Neural progenitor cell (in vitro differentiated cells): ENCODE measurements at places on chromosomes 3 and 15. TPM values are rescaled to one million over a fixed set of nuclear protein-coding genes. Genes with fewer than 3 reads are reported as not detected.

ASB7 gene
- 15.3 and 18.3 TPM in 2 replicates for total RNA-seq

CCK gene
- 1.1 and 3.4 TPM in 2 replicates for total RNA-seq

C3orf20 gene
- not detected in 2 replicates for total RNA-seq

TNFSF10 gene
- not detected in 2 replicates for total RNA-seq

CHRNA5 gene
- 27.1 and 46.9 TPM in 2 replicates for total RNA-seq

C3orf49 gene
- total RNA-seq, result not detected in 2 replicates

KNG1 gene
- total RNA-seq, result not detected in 2 replicates

CRABP1 gene
- total RNA-seq, result 320 and 454 TPM in 2 replicates

DNA sequence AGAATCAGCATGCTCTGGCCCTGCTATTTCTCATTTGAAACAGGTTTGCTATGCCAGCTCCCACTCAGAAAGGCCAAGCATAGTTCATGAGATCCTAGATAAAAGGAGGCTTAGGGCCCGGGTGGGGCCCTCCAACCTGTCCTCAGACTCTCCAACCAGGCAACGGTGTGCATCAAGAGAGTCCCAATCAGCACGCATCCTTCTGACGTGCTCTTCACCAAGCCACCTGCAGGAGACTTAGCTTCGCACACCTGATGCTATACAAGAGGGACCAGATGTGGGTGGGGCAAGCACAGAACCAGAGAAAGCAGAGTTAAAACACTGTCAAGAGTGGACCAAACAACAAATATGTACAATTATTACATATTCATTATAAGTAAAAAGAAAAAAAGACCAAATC lies 17.3 kb downstream of the STIMATE start:
- DNase-seq, result no peak

DNA sequence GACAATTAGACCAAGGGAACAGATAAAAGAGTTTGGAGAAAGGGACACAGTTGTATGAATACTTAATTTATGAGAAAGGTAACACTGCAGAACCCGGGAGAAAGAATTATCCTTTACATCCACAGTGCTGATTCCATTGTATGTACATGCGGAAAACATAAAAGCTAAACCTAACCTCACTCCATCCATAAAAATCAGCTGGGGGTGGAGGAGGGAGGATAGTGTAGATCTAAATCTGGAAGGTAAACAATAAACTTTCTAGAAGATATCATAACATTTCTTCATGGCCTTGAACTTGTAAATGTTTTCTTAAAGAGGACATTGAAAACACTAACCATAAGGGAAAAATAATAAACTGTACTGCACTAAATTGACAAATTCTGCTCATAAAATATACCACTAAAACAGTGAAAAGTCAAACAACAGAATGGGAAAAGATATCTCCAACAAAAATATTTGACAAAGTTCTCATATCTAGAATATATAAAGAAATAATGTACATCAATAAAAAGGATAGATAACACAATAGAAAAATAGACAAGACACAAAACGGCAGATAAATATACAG lies 220.5 kb downstream of the DPH6 start:
- no peak for DNase-seq

- no peak for DNase-seq
Measured at GRCh38 chr3:72308641-72309040, 523.7 kb upstream of the PROK2 start.

- no peak for DNase-seq
Measured at GRCh38 chr3:126923423-126923822, 59.5 kb upstream of the PLXNA1 start.

DNA sequence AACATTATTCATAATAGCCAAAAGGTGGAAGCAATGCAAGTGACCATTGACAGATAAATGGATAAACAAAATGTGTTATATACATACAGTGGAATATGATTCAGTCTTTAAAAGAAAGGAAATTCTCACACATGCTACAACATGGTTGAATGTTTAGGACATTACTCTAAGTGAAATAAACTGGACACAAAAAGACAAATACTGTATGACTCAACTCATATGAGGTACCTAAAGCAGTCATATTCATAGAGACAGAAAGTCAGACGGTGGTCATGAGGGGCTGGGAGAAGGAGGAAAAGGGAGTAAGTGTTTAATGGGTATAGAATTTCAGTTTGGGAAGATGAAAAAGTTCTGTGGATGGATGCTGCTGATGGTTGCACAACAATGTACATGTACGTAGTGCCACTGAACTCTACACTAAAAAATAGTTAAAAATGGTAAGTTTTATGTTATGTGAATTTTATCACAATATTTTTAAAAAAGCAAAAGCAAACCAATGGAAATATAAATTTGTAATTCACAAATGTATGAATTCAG lies 5.3 kb downstream of the TXNRD3 start:
- no peak for DNase-seq

GRCh38 chr15:41219381-41219780 lies 11.2 kb downstream of the EXD1 start:
- no peak for DNase-seq

DNA sequence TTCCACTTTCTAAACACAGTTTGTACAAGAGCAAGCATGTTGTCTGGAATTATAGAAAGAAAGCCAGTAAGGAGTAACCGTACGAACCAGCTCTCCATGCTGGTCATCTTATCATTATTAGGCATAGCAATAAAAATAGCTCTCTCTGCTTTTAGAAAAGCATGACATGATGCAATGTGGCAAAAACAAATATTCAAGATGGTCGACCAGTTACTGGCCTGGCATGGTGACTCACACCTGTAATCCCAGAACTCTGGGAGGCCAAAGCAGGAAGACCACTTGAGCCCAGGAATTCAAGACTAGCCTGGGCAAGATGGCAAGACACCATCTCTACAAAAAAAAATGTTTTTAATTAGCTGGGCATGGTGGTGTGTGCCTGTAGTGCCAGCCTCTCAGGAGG lies 2.6 kb upstream of the MAP4 start:
- no peak for DNase-seq

- no peak for DNase-seq
Measured at GRCh38 chr3:116198087-116198486, 247.2 kb downstream of the LSAMP start.

- no peak for DNase-seq
Measured at GRCh38 chr3:39757307-39757706, 52.1 kb upstream of the MYRIP start.

DNA sequence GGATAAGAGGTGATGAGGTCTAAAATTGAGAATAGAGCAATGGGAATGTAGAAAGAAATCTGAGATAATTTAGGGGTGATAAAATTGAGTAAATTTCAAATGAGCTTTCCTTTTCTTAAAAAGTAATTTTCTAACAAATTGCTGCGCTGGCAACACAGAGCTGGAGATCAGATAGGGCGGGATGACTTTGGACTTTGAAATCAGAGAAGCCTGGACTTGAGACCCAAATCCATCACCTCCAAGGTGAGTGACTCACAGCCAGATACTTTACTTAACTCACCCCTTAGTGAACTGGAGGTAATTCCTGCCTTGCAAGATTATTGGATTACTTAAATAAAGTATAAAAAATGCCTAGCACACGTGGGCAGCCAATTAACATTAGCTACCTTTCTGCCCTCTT lies 80.8 kb downstream of the P2RY1 start:
- DNase-seq, result no peak

- no peak for DNase-seq
Measured at GRCh38 chr3:12744326-12744725, 14.7 kb downstream of the TMEM40 start.

DNA sequence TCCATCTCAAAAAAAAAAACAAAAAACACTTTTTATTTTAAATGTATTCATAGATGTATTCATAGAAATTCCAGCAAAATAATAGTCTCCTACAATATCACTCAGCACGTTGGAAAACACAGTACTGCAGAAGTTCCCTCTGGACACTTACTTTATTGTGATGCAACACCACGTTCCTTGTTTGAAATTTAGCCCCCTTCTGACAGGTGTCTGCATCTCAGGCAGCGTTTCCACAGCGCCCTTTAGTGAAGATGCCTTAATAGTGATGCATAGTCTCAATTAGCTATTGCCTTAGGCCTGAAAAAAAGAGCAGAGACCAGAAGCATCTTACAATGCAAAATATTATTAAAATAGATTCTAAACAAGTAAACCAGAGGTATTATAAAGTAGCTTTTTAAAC lies 20.3 kb downstream of the IL12A start:
- no peak for DNase-seq

DNA sequence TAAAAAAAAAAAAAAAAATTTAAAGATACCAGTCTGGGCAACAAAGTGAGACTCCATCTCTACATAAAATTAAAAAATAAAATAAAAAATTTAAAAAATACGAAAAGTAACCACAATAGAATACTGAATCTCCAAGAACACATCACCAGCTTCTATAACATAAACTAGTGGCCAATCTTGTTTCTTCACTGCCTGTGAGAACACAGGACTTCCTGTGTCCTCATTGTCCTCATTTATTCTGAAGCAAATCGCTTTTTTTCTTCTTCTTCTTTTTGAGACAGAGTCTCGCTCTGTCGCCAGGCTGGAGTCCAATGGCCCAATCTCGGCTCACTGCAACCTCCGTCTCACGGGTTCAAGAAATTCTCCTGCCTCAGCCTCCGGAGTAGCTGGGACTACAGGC lies 28.6 kb upstream of the RAB7A start:
- DNase-seq, result no peak

GRCh38 chr3:59771768-59772181 lies 722.0 kb upstream of the CFAP20DC start:
- DNase-seq, result no peak
